ENCODE measurements at places on chromosomes 4 and X.

DNA sequence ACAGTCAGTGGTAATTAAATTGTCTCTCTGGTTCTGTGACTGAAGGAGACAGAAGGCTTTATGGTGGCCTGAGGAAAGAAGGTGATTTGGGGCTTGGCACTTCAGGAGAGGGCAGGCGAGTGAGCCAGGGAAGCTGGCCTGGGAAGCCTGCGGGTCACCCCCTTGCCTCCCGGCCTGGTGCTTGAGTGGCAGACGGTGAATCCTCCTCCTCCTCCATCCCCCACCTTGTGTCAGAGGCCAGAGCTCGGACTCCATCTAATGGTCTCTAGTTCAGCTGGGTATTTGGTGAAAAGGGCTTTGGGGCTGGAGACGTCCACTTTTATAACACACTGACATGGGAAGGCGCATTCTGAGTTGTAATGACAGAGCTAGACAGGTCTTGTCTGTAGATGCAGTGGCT, 8.7 kb downstream of the TMEM187 start:
- no peak for DNase-seq

GRCh38 chrX:3526071-3526470, 179.6 kb upstream of the MXRA5 start:
- DNase-seq: no peak

DNA sequence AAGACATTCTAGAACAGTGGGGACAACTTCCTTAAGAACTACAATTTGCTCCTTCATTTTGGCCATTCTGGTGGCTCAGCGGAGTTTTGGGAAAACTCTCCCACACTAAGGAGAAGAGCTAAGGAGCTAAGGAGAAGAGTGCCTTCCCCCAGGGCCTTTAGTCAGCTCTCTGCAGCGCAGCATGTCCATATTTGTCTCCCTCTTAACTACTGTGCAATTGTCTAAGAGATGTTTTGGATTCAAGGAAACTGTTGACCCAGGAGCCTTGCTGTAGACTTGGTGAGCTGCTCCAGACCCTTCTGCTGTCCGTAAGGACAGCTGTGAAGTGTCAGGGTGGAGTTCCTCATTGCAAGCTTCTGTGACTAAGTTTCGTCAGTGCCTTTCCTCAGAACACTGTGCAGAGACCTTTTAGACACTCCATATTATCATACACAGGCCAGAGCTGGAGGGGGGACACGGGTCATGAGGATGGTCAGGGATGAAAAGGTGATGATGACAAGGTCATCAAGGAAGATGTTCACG, 179.0 kb downstream of the NHS start:
- DNase-seq: no peak

GRCh38 chr4:139655116-139655515, 10.5 kb upstream of the MGST2 start:
- no peak for DNase-seq

DNA sequence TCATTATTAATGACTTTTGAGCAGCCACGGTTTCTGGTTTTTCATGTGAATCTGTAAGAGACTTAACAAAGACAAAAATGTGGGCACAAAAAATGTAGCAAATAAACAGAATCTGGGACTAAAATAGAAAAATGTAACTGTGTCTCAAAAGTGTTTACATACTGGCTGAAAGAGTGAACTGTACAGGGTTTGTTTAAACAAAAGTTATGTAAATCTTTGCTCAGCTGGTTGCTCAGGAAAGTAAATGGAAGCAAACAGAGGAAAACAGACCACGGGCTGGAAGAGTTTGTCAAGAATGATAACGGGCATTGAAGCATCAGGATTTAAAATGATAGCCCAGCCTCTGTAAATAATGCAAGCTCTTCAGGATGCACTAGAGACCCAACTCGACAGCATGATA, 921.8 kb upstream of the FTHL17 start:
- DNase-seq: no peak

Data from activated CD4-positive, alpha-beta T cell treated with anti-CD3 and anti-CD28 coated beads, Interleukin-2, amount 50 U/mL, for 4 hours (primary cell).